ENCODE measurements at places on chromosomes 2 and 18. TPM values are rescaled to one million over a fixed set of nuclear protein-coding genes. Genes with fewer than 3 reads are reported as not detected.

Gene MAP3K19
- total RNA-seq = not detected

Gene SLC9A4
- not detected for total RNA-seq

Gene SPATA3
- not detected for total RNA-seq

Gene MYO7B
- total RNA-seq = 1.3 TPM

Gene ITGB6
- 0.33 TPM for total RNA-seq

Gene SPP2
- total RNA-seq = 0.23 TPM

Gene SPEG
- total RNA-seq = 20.6 TPM

Gene PAIP2B
- 0.10 TPM for total RNA-seq

Gene ACKR3
- not detected for total RNA-seq

Gene ABCB11
- total RNA-seq = under 0.01 TPM

Gene LAPTM4A
- total RNA-seq = 21.3 TPM

Gene TMEM200C
- total RNA-seq = not detected

Gene GPR75
- total RNA-seq = 1.2 TPM

Gene MC5R
- not detected for total RNA-seq

Gene NIFK
- 104 TPM for total RNA-seq
